ENCODE measurements at places on chromosomes 6 and 20.

- DNase-seq: no peak
Observed at GRCh38 chr6:33028220-33028849, 18.9 kb upstream of the HLA-DOA start.

DNA sequence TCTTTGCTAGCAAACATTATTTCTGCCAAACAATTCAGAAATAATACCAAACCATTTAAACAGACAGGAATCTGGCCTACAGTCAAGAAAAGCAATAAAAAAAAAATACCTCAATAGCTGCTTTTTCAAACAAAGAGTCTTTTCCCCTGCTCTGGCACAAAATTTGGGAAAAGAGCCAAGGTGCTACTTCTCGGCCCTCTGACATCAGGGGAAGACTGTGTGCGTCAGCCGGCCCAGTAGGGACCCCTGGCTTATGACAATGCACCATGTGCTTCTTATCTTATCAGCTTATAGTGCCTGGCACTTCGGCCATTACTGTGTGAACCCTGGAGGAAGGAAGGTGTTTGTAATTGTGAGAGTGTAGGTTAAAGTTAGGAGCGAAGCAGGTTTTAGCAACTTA, 89.4 kb downstream of the PDE10A start:
- DNase-seq: no peak

DNA sequence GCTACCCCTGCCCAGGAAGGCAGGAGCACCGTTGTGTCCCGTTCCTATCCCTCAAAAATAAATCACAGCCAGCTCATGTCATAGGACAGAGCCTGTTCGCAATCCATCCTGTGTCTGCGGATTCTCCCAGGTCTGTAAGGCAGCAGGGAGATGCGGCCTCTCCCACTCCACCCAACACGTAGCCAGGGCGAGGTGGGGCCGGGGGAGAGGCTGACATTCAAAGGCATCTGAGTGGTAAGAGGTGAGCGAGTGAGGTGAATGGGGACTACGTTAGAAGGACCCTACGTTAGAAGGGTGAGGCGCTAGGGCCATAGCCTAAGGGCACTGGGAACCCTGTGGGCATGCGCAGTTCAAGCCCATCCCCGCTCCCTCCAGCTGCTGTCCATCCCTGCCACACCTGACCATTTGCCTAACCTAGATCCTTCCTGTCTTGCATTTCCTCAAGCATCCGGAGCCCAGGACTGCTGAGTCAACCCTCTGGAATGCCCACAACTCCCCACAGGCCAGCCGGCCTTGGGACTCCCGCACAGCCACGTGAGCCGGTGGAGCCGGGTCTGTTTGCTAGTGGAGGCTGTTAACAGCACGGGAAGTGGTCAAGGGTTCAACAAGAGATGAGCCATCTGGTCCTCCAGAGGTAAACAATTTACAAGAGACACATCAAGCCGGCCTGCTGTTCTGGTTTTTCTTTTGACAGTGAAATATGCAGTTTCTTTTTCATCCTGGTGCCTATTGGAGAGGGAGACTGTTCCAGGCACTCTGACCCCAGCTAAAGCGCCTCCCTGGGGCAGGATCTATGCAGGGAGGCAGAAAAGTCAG, 45.9 kb downstream of the RIPOR3 start:
- DNase-seq: no peak

- no peak for DNase-seq
Observed at GRCh38 chr20:47664068-47664437, 121.2 kb downstream of the SULF2 start.

GRCh38 chr6:169215201-169215681, 38.4 kb downstream of the THBS2 start:
- no peak for DNase-seq

- DNase-seq: no peak
Observed at GRCh38 chr6:74720923-74721322, 484.9 kb downstream of the COL12A1 start.

GRCh38 chr6:90040931-90041330, 146.7 kb downstream of the GJA10 start:
- no peak for DNase-seq

GRCh38 chr6:106253172-106253571, 72.4 kb downstream of the ATG5 start:
- no peak for DNase-seq

GRCh38 chr6:111717621-111718020, 111.9 kb upstream of the TRAF3IP2 start:
- no peak for DNase-seq

All from stimulated activated CD4-positive, alpha-beta T cell treated with anti-CD3 and anti-CD28 coated beads, Interleukin-1b, Interleukin-23, amount 100 ng/mL, for 1 hour (primary cell).